ENCODE measurements at places on chromosomes 7 and 10.

DNA sequence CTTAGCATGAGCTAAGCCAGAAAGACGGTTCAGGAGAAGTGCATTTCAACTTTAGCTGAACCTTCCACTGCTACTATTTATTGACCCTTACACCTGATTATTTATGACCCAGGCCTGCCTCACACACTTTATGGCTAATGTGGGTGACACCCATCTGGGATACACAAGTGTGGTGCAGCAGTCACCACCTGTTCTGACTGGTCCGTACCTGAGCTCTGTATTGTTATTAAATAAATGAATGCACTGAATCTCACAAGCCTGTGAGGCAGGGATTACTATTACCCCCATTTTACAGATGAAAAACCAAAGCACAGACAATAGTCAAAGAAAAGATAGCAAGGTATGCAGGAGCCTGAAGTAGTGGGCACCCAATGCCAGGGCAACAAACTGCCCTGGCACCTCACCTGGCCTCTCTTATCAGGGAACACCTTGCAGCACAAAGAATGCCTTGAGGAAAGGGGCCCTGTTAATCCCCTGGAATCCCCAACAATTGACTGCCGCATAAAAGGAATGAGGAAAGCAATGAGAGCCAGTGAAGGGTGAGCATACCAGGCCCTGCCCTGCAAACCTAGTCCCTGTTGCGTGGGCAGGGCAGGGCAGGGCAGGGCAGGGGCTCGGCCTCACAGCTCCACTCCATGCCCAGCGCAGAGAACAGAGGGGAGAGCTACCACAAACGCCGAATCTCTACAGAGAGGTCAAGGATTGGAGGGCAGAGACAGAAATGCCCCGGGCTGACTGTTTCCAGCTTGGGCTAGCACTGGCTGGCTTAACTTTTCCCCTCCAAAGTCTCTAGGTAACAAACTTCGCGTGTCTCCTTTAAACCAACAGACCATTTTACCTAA lies 1.3 kb downstream of the ANXA11 start:
- DNase-seq = no peak

DNA sequence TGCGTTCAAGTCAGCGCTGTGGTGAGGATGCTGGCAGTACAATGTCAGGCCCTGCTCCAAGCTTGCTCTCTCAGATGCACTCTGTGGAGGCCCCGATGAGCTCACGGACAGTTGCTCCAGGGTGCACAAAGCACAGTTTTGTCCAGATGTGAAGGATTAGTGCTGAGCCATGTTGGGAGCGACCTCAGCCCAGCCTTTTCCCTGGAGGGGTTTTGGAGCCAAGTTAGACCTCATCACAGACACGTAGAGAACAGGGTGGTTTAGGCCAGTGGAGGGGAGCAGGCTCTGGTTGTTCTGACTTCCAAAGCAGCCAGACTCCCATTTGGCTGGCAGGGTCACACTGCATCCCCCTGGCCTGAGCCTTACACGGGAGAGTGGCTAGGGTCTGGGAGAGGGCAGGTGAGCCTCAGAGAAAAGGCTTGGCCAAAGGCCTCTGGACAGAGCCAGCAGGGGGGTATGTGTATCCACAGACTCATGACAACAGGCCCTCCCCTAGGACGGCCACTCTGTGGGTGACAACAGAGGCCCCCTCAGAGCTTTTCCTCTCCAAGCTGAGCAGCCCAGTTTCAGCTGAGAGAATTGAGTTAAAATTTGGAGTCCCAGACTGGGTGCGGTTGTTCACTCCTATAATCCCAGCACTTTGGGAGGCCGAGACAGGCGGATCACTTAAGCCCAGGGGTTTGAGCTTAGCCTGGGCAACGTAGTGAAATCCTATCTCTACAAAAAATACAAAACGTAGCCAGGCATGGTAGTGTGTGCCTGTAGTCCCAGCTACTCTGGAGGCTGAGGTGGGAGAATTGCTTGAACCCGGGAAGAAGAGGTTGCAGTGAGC lies 4.7 kb downstream of the PLAC9 start:
- no peak for DNase-seq

GRCh38 chr10:50937230-50937907 lies 51.9 kb upstream of the A1CF start:
- DNase-seq = no peak

- DNase-seq = no peak
Measured at GRCh38 chr7:3338161-3338560, 37.1 kb downstream of the SDK1 start.

- DNase-seq = peak; percentile 63
Measured at GRCh38 chr7:10889266-10889898, 84.3 kb upstream of the PHF14 start.

- no peak for DNase-seq
Measured at GRCh38 chr7:70645876-70646351, 486.0 kb upstream of the GALNT17 start.

DNA sequence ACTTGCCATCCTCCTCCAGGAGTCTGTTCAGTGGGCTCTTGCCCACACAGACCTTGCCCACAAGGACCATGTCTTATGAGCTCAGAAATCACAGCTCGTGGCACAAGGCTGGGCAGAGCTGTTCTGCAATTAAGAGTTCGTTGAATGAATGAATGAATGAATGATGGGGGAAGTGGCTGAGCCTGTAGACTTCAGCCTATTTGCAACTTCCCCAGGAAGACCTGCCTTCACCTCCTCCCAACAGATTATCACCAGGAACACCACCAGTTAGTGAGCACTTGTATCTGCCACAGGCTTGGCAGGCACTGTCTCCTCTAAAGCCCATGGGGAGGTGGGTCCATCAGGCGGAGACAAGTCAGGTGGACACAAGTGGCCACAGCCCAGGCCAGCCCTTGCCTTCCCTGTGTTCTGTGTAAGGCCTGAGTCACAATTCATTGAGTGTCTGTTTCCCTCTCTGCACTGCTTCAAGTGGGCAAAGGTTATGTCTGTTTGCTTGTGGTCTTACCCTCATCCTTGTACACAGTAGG lies 1.8 kb upstream of the FGF8 start:
- DNase-seq = no peak
